ENCODE measurements at places on chromosomes 12 and 14.

- DNase-seq, result no peak
Observed at GRCh38 chr12:120327593-120327992, at the start of gene PLA2G1B. Gene PLA2G1B (minus strand): TSS chr12:120327779. CDS start chr12:120327753, 26 bp downstream.

DNA sequence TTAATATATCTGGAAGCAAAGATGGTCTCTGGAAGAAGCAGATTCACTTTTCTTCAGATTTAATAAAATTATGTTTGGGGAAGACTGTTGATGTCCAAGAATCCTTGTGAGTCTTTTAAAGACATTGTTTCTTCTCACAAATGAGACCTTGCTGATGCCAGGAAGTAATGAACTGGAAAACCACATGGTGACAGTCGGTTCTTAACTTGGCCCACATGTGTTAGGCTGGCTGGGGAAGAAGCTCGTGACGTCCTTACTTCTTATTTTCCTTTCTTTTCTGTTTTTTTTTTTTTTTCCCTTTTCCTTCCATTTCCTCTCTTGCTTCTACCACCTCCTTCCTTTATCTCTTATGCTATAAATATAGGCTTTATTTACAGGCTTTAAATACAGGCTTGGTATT is 950.2 kb downstream of the BCL11B start:
- DNase-seq, result no peak

DNA sequence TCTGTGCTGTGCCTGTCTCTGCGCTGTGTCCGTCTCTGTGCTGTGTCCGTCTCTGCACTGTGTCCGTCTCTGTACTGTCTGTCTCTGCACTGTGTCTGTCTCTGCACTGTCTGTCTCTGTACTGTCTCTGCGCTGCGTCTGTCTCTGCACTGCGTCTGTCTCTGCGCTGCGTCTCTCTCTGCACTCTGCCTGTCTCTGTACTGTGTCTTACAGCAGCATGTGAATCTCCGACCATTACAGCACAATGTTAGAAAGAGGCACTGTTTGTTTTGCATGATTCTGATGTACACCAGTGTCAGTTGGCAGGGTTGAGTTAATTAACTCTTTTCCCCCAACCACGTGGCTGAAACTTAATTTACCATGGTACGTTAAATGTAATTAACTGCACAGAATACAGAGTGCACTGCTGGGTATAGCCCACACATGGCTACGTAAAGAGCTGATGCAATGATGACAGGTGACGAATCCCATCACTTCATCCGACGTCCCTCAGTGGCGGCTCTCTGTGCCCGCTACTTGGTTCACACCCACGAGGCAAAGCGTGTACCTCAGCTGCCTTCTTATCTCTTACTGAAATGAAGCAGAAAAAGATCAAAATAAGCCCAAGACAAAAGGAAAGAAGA is 127.7 kb upstream of the SFSWAP start:
- no peak for DNase-seq

DNA sequence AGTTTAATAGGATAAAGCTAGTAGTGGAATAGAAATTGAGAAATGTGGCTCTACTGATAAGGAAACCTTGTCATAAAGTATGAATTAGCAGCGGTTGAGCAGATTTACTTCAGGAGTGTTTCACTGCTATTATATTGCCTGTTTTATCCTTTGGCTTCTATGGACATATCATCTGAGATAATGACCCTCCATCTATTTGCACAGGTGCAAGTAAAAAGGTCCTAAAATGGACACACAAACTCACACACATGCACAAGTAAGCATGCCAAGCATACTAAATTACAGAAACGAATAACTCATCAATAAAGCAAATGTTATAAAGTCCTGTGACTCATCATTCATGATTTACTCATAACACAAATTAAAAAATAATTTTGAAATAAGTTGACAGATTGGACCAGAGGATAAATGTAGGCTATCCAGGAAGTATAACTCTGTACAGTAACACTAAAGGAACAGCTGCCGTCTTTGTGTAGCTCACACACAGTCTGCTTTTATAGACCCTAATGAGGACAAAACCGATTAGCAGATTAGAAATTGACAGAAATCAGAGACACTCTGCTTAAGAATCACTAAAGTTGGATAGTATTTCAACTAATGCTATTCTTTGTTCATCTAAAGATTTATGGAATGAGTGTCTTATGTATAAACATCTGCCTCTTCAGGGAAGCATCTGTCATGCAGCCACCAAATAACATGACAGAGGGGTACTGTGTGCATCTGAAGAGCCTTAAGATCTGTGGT is 73.9 kb downstream of the SYT1 start:
- no peak for DNase-seq

- no peak for DNase-seq
Observed at GRCh38 chr14:100698666-100699448, 27.8 kb upstream of the DLK1 start.

All from activated CD4-positive, CD25-positive, alpha-beta regulatory T cell (primary cell).